ENCODE measurements at places on chromosomes 2 and 18. TPM values are rescaled to one million over a fixed set of nuclear protein-coding genes. Genes with fewer than 3 reads are reported as not detected.

The BUB1 gene
- total RNA-seq = 0.83 TPM

DNA sequence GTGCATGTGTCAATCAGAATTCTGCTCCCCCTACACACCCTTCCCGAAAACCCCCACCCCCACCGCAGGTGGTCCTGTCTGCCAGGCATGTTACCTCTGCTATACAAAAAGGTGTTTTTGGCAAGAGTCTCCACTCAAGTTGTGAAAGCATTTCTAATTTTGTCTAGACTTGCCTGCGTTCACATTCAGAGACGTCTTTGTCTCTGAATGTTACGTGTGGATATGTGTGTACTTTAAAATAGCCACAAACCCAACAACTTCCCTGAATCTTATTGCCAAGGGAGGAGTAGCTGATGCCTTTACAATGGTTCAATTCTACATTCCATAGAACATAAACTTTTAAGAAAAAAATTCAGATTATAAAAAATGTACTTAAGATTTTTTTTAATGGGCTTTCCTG, 66.6 kb downstream of the ITGA4 start:
- no peak for DNase-seq

The INHBB gene
- total RNA-seq = 2.8 TPM

- no peak for DNase-seq
These were observed 315.3 kb upstream of the CXCR4 start for GRCh38 chr2:136433261-136433660.

The OTOF gene
- total RNA-seq = not detected

DNA sequence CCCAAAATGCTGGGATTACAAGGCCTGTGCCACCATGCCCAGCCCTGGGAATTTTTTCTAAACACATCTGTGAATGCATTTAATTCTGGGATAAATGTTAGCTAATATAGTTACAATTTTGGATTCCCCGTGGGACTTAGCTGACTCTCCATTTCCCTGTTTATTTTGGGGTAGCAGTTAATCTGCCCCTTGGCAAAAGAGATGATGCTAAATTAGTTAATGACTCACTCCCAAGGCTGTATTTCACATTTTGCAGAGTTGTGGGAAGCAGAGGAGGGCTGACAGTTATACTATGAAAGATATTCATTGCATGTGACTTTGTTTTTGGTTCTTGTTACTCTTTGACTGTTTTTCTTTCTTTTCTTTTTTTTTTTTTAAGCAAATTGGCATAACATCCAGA, 3.2 kb downstream of the MTHFD2 start:
- no peak for DNase-seq

All from cardiac septum (tissue), 1 donor.